ENCODE measurements at places on chromosomes 1 and 21.

GRCh38 chr1:93713341-93713740 is 31.7 kb upstream of the BCAR3 start:
- no peak for DNase-seq

DNA sequence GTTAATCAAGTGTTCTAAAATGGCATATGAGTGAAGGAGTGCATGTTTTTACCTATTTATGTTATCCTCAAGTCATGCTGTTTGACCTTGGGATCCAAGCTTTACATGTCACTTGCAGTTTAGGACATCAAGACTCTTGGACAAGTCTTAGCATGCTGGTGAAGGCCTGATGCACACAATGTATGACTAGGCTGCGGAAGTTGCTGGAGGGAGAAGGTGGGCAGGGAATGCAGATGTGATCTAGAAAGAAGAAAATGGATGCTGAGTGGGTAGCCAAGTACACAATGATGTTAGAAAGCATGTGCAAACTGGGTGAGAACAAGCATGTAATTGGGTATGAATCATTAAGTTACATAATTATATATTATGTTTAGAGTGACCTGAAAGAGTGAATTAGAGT is 301.8 kb downstream of the BRINP2 start:
- DNase-seq: no peak

DNA sequence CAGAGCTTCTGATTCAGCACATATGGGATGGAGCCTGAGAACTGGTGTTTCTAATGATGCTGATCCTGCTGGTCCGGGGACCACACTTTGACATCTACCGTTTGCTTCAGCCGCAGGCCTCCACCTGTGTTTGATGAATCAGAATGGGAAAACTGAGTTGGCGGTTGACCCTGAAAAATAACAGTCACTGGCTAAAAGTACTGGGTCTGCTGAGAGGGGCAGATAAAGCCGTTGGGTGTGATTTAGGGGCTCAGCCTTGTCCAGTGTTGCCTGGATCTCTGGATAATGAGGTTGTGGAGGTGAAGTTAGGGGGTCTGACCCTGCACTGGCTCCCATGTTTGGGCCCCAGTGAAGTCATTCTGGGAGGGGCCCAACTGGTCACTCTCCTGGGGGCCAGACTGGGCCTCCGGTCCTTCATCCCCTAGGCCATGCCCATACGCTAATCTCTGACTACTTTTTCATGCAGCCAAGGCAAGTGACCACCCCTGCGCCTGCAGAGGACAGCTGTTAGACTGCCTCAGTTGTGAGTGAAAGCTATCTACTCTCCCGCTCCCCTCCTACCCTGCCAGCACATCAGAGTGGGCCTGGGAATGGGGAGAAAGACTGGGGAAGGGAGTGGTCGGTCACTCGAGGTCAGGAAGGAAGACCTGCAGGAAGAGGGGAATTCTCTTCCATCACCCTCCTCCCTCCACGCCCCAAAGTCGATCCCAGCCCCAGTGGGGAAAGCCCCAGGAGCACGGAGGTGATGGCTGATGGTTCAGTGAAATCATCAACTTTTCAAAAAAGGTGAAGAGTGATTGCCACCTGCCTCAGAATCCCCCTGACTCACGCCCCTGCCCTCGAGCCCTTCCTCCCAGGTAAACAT is 27.7 kb downstream of the VASH2 start:
- no peak for DNase-seq

DNA sequence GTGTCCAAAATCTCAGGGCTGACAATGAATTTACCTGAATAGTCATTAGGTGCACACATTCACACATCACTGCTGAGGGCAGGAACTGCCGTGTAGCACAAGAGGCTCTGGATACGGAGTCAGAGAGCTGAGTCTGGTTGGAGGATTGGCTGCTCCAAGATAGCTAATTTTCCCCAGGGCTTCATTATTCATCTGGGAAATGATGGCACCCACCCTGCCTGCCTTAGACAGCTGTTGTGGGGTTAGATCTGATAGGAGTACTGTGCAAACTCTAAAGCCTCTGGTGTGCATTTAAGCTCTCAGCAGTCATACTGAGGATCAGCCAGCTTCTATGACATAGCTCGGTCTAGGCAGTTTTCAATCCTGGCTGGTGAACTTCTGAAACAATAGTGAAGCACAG is 67.0 kb downstream of the LMX1A start:
- no peak for DNase-seq

GRCh38 chr1:156666862-156667609 is 10.2 kb downstream of the NES start:
- DNase-seq: no peak

DNA sequence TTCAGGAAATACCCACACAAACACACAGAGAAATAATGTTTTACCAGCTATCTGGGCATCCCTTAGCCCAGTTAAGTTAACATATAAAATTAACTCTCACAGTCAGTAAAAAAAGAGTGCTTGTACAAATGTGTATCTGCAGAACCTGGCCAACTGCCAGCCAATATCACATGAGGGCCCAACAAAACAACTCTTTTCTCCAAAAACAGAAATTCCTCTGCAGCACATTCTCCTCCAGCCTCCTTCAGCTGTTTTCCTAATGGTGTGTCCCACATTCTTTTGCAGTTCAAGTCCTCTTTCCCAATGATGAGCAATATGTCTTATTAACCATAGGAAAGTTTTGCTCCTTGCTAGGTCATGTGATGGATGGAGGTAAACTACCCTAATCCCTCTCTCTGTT is 75.5 kb downstream of the LRRC7 start:
- DNase-seq: no peak

GRCh38 chr1:160826546-160826945 is 30.6 kb downstream of the LY9 start:
- no peak for DNase-seq

GRCh38 chr1:91605566-91605965 is 104.9 kb downstream of the CDC7 start:
- no peak for DNase-seq

GRCh38 chr1:68777851-68778250 is 281.0 kb upstream of the DEPDC1 start:
- DNase-seq: no peak

GRCh38 chr1:12136916-12137610 is 29.7 kb upstream of the TNFRSF1B start:
- no peak for DNase-seq

GRCh38 chr1:46525253-46525983 is 26.0 kb downstream of the KNCN start:
- no peak for DNase-seq

GRCh38 chr1:84763912-84764680 is 73.8 kb upstream of the SSX2IP start:
- no peak for DNase-seq

DNA sequence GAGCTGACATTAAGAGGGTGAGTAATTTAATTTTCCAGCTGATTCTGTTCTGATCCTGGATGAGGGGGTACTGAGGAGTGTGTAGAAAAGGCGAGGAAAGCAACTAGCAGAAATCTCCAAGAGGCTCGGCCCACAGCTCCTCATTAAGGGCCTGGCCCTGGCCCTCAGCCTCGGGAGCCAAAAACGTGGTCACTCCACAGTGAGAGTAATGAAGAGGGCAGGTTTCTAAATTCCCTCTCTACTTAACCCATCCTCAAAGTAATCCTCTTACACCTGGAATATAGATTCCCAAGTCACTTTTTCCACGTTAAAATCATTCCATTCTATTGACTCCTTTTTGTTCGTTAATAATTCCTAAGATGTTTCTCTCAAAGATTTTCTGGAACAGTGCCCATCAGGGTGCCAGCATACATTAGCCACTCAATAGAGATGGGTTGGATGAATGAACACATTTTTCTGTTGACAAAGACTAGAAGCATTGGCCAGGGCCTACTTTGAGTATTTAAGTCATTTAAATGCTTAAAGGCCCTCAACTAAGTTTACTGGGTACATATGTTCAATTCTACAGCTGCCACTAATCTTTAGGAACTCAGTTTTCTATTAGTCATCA is 1.1 kb upstream of the COL11A1 start:
- DNase-seq: no peak

Data from stimulated activated naive CD8-positive, alpha-beta T cell treated with anti-CD3 and anti-CD28 coated beads, Interleukin-15, Interleukin-2, amounts not matched to agents 100 U/mL and 50 U/mL, for 24 hours (primary cell).